Left lung (tissue), 14 donors: ENCODE measurements at places on chromosomes 5 and 9.

- no peaks in the 10 kb centered on the region for H3K36me3 ChIP-seq
- H3K27ac ChIP-seq: no peak overlapping the region
- H3K27me3 ChIP-seq: no peaks in the 10 kb centered on the region
Observed at GRCh38 chr5:40226906-40227305, 452.8 kb upstream of the PTGER4 start.

DNA sequence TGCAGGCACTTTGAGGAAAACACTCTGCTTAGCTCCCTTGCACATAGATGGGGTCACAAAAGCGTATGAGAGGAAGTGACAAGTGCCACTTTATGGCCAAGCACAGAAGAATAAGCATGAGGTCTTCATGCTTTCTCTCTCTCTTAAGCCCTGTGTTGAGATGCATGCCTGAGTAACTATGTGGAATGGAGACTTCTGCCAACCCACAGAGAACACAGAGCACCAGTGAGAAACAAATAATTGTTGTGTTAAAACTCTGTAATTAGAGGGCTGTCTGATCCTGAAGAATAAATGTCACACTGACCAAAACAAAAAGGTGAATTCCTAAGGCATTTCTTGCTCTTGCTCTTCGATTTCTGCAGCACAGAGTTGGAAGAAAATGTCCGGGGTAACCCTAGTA, 488.5 kb downstream of the CTNND2 start:
- H3K27me3 ChIP-seq: no peaks in the 10 kb centered on the region
- no peaks in the 10 kb centered on the region for H3K4me1 ChIP-seq
- H3K27ac ChIP-seq: no peak overlapping the region
- H3K36me3 ChIP-seq: no peaks in the 10 kb centered on the region
- no peak overlapping the region for H3K4me3 ChIP-seq
- no peak for DNase-seq

DNA sequence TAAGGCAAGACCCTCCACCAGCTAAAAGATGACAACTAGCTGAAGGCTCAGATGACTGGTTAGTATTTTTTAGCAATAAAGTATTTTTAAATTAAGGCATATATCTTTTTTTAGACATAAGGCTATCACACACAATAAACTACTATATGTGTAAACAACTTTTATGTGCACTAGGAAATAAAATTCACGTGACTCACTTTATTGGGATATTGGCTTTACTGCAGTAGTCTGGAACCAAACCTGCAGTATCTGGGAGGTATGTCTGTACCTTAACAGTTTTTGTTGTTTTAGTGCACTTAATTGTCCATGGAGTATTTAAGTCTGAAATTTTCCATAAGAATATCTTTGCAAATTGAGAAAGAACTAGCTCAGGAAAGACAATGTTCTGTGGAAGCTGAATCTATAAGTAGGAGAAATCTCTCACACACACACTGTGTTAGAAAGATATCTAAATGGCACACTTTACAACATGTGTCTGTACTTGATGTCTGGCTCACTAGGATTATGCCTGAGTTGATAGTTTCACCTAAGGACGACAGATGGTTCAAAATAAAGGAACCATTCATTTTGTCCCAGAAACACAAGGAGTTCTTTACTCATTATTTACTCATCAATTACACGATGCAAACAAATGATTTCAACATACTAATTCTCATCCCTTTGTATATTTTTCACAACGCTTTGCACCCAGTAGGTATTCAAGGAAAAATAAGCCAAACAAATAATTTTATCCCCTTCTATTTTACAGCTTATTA, 4.6 kb downstream of the RAPGEF6 start:
- peaks cover 48% of the 10 kb centered on the region for H3K4me1 ChIP-seq
- no peaks in the 10 kb centered on the region for H3K36me3 ChIP-seq
- no peak overlapping the region for H3K4me3 ChIP-seq
- DNase-seq: no peak
- H3K27ac ChIP-seq: no peak overlapping the region

- no peaks in the 10 kb centered on the region for H3K4me1 ChIP-seq
- DNase-seq: no peak
- H3K27me3 ChIP-seq: peaks cover 4% of the 10 kb centered on the region
- no peak overlapping the region for H3K27ac ChIP-seq
- H3K4me3 ChIP-seq: no peak overlapping the region
Observed at GRCh38 chr5:34455098-34455497, 201.0 kb upstream of the RAI14 start.

DNA sequence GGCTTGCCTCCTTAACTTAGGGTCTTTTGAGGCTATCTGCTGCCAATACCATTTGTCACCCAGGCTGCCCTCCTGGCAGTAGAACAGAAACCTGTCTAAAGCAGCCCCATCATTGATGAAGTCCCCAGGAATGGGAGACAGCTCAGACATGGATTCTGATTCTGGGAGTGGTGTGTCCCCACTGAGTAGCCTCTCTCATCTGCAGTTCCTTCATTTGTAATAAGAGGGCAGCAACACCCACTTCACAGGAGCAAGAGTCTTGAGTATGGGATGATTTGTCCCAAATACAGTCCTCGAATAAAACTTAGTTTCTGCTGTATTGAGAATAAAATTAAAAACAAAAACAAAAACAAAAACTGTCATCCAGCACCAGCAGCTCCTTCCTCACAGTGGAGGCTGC, 167.6 kb downstream of the ASTN2 start:
- no peak for DNase-seq
- H3K27me3 ChIP-seq: no peaks in the 10 kb centered on the region
- H3K4me3 ChIP-seq: no peak overlapping the region
- no peaks in the 10 kb centered on the region for H3K36me3 ChIP-seq
- no peak overlapping the region for H3K27ac ChIP-seq

DNA sequence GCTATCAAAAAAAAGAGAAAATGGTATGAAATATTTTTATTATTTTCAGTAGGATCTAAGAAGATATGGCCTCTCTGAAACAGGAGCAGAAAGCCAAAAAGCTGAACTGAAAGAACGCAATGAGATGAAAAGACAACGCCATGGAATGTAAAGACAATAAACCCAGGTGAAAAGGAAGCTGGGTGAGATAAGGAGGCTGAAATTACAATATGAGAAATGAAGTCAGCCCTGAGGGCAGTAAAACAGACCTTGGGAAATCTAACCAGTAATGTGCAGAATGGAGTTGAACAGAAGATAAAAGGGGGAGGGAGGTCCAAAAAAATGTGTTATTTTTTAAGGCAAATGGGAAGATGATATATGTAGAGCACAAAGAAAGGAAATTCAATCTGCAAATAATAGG, 265.3 kb downstream of the ENC1 start:
- H3K27me3 ChIP-seq: no peaks in the 10 kb centered on the region
- no peaks in the 10 kb centered on the region for H3K36me3 ChIP-seq
- no peaks in the 10 kb centered on the region for H3K4me1 ChIP-seq
- no peak for DNase-seq
- H3K27ac ChIP-seq: no peak overlapping the region

DNA sequence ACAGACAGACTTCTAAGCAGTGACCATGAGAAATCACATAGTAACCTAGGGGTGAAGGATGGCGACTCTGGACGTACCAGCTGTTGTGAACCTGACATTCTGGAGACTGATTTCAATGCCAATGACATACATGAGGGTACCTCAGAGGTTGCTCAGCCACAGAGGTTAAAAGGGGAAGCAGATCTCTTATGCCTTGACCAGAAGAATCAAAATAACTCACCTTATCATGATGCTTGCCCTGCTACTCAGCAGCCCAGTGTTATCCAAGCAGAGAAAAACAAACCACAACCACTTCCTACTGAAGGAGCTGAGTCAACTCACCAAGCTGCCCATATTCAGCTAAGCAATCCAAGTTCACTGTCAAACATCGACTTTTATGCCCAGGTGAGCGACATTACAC, 38.0 kb upstream of the CCDC152 start:
- no peaks in the 10 kb centered on the region for H3K27me3 ChIP-seq
- H3K36me3 ChIP-seq: no peaks in the 10 kb centered on the region
- H3K27ac ChIP-seq: no peak overlapping the region
- peaks cover 6% of the 10 kb centered on the region for H3K4me1 ChIP-seq
- no peak for DNase-seq

GRCh38 chr5:142676318-142676717, 9.6 kb downstream of the FGF1 start:
- H3K4me1 ChIP-seq: no peaks in the 10 kb centered on the region
- H3K36me3 ChIP-seq: no peaks in the 10 kb centered on the region
- H3K27ac ChIP-seq: no peak overlapping the region
- H3K27me3 ChIP-seq: no peaks in the 10 kb centered on the region
- no peak overlapping the region for H3K4me3 ChIP-seq

DNA sequence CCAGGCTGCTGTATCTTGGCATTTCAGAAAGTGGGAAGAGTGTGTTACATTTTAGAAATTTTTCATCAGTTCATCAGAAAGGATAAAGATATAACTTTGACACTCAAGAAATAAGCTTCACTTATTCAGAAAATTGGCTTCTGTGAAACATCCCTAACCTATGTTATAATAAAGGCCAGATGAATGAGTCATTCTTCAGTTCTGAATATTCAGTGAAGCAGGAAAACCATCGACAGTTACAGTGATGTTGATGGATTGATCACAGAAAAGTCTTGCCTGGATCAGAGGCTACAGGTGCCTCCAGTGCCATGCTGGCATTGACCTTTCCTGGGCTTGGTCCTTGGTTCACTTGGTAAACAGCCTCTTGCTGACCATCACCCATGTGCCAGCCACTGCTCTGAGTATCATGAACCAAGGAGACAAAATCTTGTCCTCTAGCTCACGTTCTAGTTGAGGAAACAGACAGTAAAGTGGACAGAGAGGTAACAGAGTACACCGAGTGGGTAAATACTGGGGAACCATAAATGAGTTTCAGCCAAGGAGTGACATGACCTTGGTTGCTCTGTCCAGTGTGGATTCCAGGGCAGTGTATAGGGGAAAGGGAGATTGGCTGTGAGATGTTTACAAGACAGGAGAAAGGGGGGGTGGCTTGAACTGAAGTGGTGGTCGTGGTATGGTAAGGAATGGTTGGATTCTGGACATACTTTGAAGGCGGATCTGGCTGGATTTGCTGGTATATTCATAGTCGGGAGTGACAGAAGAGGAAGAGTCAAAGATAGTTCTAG, 98.6 kb downstream of the AMBP start:
- H3K4me1 ChIP-seq: no peaks in the 10 kb centered on the region
- H3K36me3 ChIP-seq: no peaks in the 10 kb centered on the region
- H3K4me3 ChIP-seq: no peak overlapping the region
- no peak overlapping the region for H3K27ac ChIP-seq

DNA sequence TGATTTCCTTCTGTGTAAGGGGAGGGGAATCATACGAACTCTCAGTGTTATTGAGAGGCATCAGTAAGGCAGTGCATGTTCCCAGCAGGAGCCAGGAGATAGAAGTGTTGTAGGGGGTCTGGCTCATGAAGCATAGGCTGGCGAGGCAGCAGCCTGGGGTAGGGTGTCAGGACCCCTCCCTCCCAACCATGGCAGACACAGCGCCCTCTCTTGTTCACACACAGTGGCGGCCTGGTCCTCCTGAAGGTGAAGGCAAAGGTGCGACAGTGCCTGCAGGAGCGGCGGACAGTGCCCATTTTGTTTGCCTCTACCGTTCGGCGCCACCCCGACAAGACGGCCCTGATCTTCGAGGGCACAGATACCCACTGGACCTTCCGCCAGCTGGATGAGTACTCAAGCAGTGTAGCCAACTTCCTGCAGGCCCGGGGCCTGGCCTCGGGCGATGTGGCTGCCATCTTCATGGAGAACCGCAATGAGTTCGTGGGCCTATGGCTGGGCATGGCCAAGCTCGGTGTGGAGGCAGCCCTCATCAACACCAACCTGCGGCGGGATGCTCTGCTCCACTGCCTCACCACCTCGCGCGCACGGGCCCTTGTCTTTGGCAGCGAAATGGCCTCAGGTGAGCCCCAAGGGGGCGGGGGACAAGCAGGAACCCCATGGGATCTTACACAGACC, 4.7 kb downstream of the SLC27A4 start:
- H3K36me3 ChIP-seq: peaks cover 72% of the 10 kb centered on the region
- H3K27me3 ChIP-seq: no peaks in the 10 kb centered on the region
- no peak overlapping the region for H3K27ac ChIP-seq
- H3K4me1 ChIP-seq: peaks cover 14% of the 10 kb centered on the region
- no peak for DNase-seq
